Hepatocyte (in vitro differentiated cells): ENCODE measurements at places on chromosomes 11 and 22.

DNA sequence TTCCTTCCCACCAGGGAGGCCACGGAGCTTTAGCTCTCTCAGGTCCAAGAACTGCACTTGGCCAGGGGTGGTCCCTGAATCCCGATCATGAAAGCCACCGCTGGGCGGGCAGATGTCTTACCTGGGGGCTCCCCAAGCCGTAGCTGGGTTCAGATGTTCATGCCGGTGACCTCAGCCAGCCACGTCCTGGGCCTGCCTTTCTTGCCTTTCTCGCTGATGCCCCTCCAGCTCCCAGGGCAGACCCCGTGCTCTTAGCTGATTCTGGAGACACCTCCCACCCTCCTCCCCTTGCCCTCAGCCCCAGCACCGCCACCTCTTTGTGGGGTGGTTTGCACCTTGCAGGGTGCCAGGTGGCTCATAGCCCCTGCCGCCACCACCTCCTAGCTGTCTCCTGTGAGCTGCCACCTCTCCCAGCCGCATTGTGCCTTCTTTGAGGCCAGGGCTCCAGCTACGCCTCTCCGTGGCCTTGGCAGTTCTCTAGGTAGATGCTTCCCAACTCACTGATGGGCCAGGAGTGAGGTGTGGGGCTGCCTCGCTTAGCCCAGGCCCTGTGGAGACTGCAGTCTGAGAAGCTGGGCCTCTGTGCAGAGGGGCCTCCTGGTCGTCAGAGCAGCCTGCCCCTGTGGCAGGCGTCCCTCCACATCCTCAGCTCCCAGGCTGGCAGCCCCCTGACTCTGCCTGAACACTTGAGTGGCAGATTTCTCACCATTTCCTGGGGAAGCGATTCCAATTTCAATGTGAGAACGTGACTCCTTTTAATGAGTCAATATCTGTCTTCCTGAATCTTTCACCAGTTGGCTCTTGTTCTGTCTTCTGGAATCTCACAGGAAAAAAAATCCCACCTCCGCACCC lies 97.6 kb upstream of the B3GAT1 start:
- no peak for DNase-seq
- no peaks in the 10 kb centered on the region for H3K36me3 ChIP-seq
- H3K27ac ChIP-seq: no peak overlapping the region
- H3K4me3 ChIP-seq: no peak overlapping the region
- no peaks in the 10 kb centered on the region for H3K4me1 ChIP-seq
- no peaks in the 10 kb centered on the region for H3K27me3 ChIP-seq

GRCh38 chr11:94186342-94187203 lies 57.9 kb downstream of the PANX1 start:
- no peak for DNase-seq
- H3K4me3 ChIP-seq: no peak overlapping the region
- H3K27ac ChIP-seq: no peak overlapping the region
- no peaks in the 10 kb centered on the region for H3K27me3 ChIP-seq
- no peaks in the 10 kb centered on the region for H3K36me3 ChIP-seq
- peaks cover 15% of the 10 kb centered on the region for H3K4me1 ChIP-seq

GRCh38 chr11:122714004-122714403 lies 58.5 kb downstream of the UBASH3B start:
- H3K4me3 ChIP-seq: no peak overlapping the region
- no peak for DNase-seq
- no peaks in the 10 kb centered on the region for H3K4me1 ChIP-seq
- no peaks in the 10 kb centered on the region for H3K36me3 ChIP-seq

- no peak overlapping the region for H3K27ac ChIP-seq
- H3K27me3 ChIP-seq: no peaks in the 10 kb centered on the region
- no peak for DNase-seq
- no peak overlapping the region for H3K4me3 ChIP-seq
These were observed 49.2 kb upstream of the POU2AF1 start for GRCh38 chr11:111428113-111428876.

DNA sequence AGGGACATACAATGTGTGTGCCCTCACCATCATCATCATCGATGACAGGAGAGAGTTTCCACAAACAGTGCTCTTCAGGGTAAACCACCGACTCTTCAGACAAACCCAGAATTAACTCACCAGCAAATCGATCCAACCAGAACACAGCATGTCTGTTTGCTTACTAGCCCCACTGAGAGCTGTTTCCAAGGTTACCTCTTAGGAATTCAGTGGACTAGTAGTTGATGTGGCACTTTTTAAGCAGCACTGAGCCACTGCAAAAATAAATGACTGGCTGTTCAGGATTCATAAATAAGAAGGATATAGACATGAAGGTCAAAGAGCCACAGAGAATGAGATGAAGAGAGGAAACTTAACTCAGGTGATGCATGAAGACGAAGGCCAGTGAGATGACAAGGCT lies 83.1 kb downstream of the PARVA start:
- no peak for DNase-seq
- H3K4me3 ChIP-seq: no peak overlapping the region
- H3K36me3 ChIP-seq: no peaks in the 10 kb centered on the region
- no peaks in the 10 kb centered on the region for H3K4me1 ChIP-seq
- H3K27me3 ChIP-seq: no peaks in the 10 kb centered on the region

DNA sequence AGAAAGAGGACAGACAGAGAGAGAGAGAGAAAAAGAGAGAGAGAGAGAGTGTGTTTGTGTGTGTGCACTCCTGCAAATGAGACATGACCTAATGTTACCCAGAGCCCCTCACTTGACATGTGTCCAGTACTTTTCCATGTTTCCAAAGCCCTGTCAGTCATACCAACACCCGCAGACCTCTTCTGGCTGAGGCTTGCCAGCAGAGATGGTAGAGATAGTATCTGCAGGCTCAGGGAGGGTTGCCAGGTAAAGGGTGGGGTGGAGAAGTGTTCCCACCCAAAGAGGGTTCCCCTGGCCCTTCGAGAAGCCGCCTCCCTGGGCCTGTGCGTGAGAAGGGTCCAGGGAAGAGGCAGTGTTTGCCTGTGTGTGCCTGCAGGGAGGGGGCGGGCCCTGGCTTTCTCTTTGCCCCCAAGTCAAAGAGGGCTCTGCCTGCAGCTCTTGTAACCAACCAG lies 40.7 kb downstream of the POU2F3 start:
- H3K27me3 ChIP-seq: no peaks in the 10 kb centered on the region
- H3K4me3 ChIP-seq: no peak overlapping the region
- peak; percentile 29 for DNase-seq
- H3K4me1 ChIP-seq: peaks cover 21% of the 10 kb centered on the region
- H3K27ac ChIP-seq: no peak overlapping the region

DNA sequence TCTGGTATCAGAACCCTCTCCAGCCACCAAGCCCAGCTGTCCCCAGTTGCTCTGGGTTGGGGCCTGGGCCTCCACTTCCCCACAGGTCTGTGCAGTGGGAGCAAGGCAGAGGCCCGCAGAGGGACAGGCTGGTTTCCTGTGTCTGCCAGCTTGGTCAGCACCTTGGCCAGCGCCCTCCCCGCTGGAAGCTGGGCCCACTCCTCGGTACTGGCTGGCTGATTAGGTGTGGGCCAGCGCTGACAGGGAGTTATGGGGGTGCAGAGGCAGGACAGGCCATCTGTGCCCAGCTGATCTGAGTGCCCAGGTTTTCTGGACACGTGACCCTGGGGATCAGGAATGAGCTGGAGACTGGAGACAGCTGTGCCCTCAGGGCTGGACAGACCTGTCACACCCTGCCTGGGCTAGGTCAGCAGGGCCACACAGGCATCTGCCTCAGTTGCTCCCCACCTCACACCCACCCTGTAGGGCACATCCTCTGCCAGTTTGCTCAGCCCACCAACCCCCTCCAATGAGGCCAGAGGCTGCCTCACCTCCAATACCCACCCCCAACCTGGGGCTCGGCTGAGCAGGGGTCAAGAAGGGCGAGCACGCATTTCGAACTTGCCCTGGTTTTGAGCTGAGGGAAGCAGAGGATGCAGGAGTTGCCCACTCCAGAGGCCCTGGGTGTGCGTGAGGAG lies 175.3 kb downstream of the IGLL1 start:
- no peak overlapping the region for H3K4me3 ChIP-seq
- no peaks in the 10 kb centered on the region for H3K36me3 ChIP-seq
- H3K27me3 ChIP-seq: no peaks in the 10 kb centered on the region

DNA sequence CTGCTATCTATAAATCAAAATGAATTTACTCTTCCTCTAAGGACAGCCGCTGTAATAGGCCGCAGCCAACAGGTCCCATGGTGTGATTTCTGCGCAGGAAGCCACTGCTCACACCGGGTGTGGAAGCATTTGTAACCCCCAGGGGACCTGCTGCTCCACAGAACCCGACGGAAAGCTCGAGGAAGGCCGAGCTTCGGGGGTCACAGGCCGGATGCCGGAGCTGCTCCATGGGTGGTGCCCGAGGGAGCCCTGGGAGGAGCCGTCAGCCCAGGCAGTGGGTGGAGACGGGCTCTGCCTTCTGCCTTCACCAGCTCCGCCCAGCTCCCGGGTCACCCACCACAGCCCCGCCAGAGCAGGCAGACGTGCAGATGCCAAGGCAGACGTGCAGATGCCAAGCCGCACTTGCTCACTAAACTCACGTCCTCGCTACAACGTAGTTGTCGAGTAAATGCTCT lies 63.5 kb downstream of the BRD1 start:
- no peaks in the 10 kb centered on the region for H3K36me3 ChIP-seq
- DNase-seq: no peak
- no peak overlapping the region for H3K27ac ChIP-seq

- no peaks in the 10 kb centered on the region for H3K4me1 ChIP-seq
- no peak overlapping the region for H3K4me3 ChIP-seq
- H3K36me3 ChIP-seq: no peaks in the 10 kb centered on the region
- DNase-seq: no peak
- no peaks in the 10 kb centered on the region for H3K27me3 ChIP-seq
- H3K27ac ChIP-seq: no peak overlapping the region
These were observed 55.5 kb downstream of the CLPB start for GRCh38 chr11:72378704-72379383.

GRCh38 chr11:132980670-132981069 lies 551.6 kb downstream of the OPCML start:
- no peaks in the 10 kb centered on the region for H3K4me1 ChIP-seq
- H3K36me3 ChIP-seq: no peaks in the 10 kb centered on the region
- H3K27me3 ChIP-seq: no peaks in the 10 kb centered on the region

DNA sequence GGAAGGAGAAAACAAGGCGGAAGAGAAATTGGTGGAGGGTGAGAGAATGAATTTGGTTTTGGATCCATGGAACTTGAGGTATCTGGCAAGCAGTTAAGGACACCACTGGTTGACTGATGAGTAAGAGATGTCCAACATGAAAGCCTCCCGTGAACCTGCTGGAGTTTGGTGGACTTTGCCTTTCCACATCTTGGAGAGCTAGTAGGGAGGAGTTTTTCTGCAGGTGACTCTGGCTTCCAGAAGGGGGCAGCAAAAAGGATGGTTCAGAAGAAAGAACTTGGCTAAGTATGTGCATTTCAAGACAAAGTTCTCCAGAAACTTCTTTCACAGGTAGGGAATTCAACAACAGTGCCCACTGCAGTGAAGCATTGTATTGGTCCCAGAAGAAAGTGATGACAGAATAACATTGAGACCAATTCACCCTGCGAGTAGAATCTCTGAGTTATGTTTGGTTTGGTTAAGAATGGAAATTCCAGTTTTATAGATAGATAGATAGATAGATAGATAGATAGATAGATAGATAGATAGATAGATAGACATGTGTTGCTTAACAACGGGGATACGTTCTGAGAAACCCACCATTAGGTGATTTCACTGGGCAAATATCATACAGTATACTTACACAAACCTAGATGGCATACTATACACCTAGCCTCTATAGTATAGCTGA lies 28.5 kb downstream of the DCDC1 start:
- peaks cover 3% of the 10 kb centered on the region for H3K27me3 ChIP-seq
- DNase-seq: peak; percentile 37
- H3K36me3 ChIP-seq: no peaks in the 10 kb centered on the region

DNA sequence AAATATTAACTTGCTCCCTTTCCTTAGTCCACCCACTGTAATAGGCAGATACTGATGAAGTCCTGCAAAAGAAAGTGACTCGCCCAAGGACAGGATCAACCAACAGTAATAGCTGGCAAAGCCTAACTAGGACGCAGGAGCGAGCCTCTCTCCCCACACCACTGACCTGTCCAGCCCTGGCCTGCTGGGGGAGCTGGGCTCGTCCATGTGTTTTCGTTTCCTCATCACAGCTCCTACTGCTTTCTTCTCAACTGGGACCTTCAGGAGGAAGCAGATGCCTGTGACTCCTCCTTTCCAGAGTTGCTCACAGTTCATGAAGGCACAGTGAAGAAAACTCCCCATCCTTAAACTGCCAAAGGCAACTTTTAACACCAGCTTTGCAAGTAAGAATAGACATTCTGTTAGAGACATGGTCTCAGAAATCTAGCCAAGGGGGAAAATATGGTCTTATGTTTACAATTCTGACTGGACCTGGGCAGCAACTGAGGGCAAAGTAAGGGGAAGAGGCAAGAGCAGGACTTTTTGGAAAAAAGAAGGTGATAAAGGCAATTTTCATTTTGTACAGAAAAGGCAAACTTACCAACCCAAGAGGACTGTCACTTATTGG lies 11.6 kb upstream of the GPHA2 start:
- no peak overlapping the region for H3K27ac ChIP-seq
- H3K4me3 ChIP-seq: no peak overlapping the region
- no peak for DNase-seq
- no peaks in the 10 kb centered on the region for H3K4me1 ChIP-seq
- peaks cover 12% of the 10 kb centered on the region for H3K27me3 ChIP-seq
